H4 (cell line): ENCODE measurements at places on chromosomes 7 and 10.

GRCh38 chr10:110269374-110270318, 35.1 kb downstream of the SMNDC1 start:
- no peak for DNase-seq

GRCh38 chr7:45625067-45625466, 50.9 kb downstream of the ADCY1 start:
- DNase-seq = no peak

DNA sequence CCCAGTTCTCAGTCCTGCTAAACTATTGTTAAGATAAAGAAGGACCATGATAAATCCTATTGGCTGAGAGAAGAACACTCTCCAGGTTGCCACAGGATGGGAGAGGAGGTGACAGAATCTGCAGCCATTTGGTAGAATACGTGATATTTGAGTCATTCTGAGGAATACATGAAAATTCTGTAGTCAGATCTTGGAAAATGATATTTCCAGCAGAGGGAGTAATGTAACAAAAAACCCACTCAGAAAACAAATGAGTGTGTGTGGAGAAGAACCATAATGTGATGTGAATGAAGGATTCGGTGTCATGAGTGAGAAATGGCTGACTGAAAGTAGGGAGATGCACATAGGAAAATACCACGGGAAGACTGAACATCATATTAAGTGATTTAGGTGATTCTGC, 128.5 kb upstream of the PFKP start:
- DNase-seq = no peak

DNA sequence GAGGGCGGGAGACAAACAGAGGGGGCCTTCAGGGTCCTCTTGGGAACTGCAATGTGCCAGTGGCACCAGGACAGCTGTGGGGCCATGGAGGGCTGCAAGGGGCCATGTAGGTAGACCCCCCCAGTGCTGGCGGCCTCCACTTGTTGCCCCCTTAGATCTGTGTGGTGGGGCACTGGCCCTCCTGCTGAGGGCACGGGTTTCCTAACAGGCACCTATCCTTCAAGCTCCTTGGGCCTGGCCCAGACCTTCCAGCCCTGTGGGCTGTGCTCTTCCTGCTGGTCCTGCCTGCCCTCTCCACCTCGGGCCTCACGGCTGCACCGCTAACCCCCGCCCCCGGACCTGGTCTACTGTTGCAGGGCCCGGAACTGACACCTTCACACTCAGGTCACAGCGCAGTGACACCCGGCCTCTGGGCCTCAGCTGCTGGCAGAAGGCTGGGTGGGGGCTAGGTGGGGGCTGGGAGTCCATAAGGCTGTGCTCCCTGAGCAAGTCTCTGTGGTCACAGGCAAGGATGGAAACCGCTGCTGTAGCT, 12.6 kb downstream of the RASGEF1A start:
- no peak for DNase-seq
